ENCODE measurements at places on chromosomes 7 and 10.

DNA sequence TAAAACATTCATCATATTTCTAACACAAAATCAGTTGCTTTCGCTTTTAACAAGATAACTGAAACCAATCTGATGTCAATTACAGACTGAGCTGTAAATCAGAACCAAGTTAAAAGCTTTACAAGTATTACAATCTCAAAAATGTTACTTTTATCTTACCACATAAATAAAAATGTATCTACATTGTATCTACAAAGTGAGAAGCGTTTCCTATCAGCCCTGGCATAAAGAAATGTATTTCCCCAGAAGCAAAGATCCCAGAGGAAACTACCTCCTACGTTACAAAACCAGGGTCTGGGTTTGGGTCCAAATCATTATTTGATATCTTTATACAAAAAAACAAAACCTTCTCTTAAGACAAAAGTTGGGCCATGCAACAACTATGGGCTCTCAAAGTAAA lies 2.6 kb downstream of the SMURF1 start:
- DNase-seq, result no peak

- DNase-seq, result no peak
Measured at GRCh38 chr7:50815138-50815537, 32.4 kb upstream of the GRB10 start.

DNA sequence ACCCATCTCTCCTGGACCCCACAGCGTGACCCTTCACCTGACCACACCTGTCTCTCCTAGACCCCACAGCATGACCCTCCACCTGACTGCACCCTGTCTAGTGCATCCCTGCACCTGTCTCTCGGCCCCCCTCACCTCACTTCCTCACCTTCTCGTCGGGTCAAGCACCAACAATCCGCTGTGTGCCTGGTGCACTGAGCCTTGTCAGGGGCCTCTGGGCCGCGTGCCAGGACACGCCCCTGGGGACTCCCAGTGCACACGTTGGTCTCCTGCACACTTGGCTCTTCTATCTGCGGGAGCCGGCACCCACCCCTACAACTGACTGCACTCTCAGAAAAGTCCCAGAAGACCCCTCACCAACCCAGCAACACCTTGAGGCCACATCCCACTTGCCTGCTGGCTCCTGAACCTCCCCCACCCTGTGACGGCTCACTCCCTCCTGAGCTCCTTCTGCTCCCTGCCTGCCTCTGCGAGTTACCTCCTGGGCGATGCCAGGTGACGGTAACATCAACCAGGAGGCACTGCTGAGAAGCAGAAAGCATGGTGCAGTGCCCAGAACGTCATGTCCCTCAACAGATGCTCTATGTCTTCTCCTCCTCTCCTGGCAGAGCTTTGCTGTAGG lies 147.6 kb downstream of the DIP2C start:
- no peak for DNase-seq

GRCh38 chr7:97104719-97105238 lies 12.7 kb upstream of the SDHAF3 start:
- DNase-seq, result peak; percentile 80

GRCh38 chr7:41046776-41047175 lies 656.1 kb downstream of the INHBA start:
- DNase-seq, result peak; percentile 60

DNA sequence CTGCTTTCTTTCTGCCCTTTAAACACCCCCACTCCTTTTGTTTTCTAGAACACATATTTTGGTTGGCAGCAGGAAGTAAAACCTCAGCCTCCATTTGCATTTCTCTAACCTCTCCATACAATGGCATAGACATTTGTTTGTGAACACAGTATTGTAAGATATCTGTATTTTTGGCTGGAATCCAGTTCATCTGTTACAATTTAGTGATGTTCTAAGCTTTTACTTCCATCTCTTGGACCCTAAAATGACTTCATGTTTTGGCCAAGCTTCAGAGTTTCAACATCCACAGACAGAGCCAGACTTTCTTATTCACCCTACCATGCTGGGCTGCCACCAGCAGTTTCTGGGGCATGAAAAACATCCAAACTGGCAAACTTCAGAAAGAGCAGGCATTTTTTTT lies 21.1 kb upstream of the AUTS2 start:
- DNase-seq, result no peak

- DNase-seq, result no peak
Measured at GRCh38 chr10:35745617-35746403, 103.7 kb upstream of the FZD8 start.

- no peak for DNase-seq
Measured at GRCh38 chr7:55574051-55574717, 1.9 kb upstream of the VOPP1 start.

DNA sequence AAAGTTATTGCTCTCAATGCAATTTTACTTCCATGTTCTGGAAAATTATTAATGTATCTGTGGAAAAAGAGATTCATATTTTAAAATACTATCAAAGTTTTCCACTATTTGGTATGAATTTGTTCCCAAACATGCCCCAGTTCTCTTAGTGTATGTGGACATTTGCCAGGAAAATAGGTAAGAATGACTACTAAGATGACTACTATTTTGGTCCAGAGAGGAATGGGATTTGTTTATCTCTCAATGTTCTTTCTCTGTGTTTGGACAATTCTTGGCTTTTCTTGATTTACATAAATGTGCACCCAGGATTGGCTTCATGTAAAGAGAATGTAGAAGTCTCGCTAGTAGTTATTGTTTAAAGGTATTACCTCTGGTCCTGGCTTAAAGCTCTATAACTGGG lies 60.3 kb upstream of the POT1 start:
- no peak for DNase-seq

DNA sequence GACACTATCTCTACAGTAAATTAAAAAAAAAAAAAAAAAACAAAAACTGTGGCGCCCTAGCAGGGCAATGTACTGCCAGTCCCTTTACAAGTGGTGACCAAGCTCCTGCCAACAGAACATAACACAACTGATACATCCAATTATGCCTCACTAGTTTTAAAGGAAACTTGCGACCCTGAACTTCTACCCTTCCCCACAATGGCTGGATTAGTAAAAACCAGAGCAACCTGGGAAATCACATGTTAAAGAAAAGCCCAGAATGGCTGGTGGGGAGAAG lies 16.5 kb downstream of the ATE1 start:
- no peak for DNase-seq

- DNase-seq, result peak; percentile 69
Measured at GRCh38 chr10:43671659-43672531, 23.2 kb upstream of the ZNF32 start.

- DNase-seq, result no peak
Measured at GRCh38 chr7:17320102-17320497, 21.6 kb downstream of the AHR start.

DNA sequence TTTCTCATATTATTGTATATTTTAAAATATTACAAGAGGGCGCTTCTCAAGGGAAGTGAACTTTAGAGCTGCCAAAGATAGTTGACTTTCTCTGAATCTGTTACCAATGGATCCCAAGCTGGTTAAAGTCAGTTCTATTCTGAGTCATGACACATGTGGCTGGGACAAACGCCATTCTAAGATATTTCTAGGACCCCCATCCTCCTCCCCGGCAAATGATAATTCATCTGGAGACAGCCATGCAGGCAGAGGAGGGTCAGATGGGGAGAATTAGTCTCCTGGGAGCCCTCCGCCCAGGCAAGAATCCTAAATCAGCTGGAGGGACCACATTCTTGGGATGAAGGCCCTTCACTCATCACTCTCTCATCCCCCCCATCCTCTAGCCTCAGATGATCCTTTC lies 187.7 kb downstream of the GFRA1 start:
- DNase-seq, result no peak

DNA sequence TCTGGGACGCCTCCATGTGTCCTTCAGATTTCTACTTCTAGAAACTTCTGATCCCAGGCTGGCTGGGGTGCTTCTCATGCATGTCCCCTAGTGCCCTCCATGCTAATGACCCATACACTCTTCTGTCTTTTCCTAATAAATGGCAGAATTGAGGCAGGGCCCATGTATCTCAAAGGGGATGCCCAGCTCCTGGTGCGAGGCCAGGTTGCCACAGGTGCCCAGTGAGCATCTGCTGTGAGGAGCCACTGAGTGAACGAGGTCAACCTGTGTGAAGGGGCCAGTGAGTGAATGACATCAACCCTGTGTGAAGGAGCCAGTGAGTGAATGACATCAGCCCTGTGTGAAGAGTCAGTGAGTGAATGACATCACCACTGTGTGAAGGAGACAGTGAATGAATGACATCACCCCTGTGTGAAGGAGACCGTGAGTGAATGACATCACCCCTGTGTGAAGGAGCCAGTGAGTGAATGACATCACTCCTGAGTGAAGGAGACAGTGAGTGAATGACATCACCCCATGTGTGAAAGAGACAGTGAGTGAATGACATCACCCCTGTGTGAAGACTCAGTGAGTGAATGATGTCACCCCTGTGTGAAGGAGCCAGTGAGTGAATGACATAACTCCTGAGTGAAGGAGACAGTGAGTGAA lies 478.9 kb downstream of the PTPRN2 start:
- DNase-seq, result no peak

DNA sequence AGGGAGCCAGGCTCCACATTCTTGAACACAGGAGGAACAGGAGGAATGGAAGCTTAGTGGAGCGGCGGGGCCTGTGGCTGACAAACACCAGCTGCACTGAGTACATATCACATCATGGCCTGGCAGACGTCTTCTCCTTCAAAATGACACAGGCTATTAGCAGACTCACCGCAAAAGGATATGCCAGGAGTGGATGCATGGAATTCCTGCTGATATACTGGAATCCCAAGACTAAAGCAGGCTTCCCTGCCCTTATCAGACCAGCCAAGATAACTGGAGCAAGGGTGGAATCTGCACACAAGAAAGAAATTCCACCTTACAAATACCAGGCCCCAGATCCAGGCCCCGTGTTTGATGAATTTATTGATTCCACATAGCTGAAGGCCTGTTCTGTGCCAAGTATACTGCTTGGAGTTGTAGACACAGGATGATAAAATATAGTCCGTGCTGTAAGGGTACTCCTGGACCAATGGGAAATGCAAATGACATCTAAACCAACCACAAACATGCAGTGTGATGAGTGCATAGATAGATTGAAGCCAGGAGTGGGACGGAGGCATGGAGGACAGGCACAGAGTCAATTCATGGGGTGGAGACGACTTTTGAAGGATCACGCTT lies 480.5 kb upstream of the ZMIZ1 start:
- DNase-seq, result peak; percentile 84

DNA sequence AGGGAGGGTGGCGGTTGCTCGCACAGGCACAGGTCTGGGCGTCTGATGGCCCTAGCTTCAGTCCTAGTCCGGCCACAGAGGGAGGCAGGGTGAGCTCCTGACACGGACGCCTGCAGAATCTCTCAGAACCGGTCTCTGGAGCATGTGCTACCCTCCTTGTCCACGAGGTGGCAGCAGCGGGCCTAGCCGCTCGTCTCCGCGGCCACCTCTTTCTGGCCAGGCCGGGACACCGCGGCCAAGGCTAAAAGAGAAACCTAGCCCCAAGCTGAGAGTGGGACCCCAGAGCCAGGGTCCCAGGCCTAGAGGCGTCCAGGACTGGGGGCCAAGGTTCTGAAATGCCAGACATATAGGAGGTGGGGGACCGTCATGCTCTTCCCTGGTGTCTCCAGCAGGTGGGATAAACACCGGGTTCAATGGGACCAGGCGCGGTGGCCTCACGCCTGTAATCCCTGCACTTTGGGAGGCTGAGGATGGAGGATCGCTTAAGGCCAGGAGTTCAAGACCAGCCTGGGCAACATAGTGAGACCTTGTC lies 3.2 kb upstream of the LAT2 start:
- DNase-seq, result peak; percentile 77
